ENCODE measurements at places on chromosomes 4 and X.

GRCh38 chr4:13918110-13918509 is 290.6 kb upstream of the BOD1L1 start:
- DNase-seq, result no peak

GRCh38 chr4:137655302-137655701 is 123.0 kb upstream of the PCDH18 start:
- DNase-seq, result no peak

DNA sequence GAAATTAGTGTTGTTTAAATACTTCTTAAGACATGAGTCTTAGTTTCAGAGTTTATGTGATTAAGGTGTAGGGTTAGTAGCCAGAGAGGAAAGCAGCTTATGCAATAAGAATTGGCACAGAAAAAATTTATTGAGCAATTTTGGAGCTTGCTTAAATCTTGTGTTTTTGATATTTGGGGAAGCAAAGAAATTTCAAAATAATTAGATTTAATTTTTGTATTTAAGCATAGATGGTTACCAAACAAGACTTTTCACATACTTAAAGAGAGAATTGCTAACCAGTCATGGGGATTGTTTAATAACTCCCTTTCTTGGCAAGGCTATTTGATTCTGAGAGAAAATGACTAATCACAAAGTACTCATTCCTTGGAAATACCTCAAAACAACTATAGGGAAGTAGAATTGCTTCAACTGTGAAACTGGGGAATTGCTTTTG is 202.0 kb upstream of the GRID2 start:
- DNase-seq, result no peak

DNA sequence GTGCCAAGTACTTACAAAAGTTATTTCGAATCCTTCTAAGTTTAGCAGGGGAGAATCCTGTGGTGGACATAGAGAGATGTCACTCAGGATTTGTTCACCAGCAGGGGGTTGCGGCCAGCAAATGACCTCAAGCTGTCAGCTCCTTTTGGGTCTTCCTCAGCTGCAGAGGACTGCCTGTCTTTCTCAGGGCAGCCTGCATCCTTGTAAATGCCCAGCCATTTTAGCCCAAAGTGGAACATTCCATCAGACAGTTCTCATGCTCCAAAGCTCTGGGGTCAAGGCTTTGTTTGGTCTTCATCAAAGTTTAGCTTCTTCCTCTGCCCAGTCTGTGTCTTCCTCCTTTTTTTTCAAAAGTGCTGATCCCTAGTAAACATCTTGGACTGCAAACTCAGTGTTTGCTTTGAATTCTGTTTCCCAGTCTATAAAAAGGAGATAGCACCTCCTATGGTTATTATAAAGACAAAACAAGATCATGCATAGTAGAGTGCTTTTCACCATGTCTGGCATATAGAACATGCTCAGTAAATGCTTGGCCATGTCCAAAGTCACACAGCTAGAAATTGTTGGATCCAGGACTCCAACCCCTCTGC is 156.4 kb upstream of the GATB start:
- DNase-seq, result no peak

GRCh38 chrX:13868591-13868990 is 51.7 kb upstream of the GPM6B start:
- no peak for DNase-seq

DNA sequence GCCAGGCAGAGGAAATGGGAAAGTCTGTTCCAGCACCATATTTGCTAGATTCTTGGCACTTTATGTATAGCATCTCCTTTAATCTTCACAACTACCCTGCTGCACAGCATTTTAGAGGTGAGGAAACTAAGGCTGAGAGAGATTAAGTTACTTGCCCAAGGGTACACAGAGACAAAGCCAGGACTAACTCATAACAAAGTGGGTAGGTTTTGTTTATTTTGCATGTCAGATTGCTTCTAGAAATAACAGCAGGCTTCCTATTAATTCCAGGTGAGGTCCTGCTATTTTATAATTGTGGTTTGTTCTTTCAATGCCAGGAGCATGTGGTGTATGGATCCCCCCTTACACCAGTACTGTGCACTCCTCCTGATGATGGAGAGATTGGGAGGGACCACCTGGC is 15.0 kb downstream of the TCEANC start:
- no peak for DNase-seq

- no peak for DNase-seq
Measured at GRCh38 chr4:100168521-100168920, 21.7 kb downstream of the DDIT4L start.

DNA sequence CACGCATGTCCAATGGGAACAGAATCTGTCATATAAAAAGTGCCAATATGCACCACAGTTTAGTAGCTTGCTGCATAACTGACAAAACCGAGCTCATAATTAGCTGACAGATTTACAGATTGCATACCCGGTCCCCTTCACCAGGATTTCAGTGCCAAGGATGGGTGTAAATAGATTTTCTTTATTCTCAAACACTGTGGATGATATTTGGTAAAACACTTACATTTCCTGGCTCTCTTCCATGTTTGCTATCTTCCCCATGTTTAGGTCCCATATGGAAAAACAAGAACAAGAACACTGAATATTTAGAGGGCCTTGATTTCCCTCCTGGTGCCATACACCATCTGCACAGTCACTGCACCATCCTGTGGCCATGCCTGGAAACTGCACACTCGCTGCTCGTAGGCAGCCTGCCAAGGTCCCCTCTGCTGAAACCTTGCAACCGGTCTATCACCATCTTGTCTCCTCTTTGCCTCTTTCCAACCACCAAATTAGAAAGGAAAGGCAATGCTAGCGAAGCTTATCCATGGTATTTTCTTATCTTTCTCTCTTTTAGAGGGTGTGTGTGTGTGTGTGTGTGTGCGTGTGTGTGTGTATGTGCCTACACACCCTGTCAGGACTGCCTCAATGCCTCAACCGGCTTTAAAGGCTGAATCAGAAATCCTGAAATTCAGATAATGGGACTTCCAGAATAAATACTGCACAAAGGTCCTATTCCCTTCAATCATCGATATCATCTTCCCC is 124.2 kb upstream of the MBNL3 start:
- DNase-seq, result no peak

GRCh38 chr4:60201052-60201673 is 999.0 kb upstream of the ADGRL3 start:
- DNase-seq, result no peak

GRCh38 chr4:89797117-89797516 is 39.8 kb downstream of the SNCA start:
- DNase-seq, result no peak

DNA sequence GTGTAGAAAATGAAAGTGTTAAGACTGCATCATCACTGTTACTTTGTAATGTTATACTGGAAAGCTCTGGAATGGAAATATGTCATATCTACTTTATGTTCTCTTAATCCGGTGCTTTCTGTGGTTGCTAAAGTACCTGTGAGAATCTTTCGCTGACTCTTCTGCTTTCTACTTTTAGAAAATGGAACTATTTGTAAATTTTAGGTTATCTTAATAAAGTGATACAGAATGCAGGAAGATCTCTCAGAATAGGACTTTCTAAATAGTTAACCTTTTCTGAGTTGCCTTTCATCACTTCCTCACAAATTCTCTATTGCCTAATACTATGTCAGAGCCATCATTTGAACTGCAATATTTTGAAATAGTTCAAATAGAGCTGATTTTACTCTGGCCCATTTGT is 69.3 kb downstream of the BMP2K start:
- no peak for DNase-seq

GRCh38 chrX:97238632-97239031 is 354.9 kb downstream of the RPA4 start:
- no peak for DNase-seq

DNA sequence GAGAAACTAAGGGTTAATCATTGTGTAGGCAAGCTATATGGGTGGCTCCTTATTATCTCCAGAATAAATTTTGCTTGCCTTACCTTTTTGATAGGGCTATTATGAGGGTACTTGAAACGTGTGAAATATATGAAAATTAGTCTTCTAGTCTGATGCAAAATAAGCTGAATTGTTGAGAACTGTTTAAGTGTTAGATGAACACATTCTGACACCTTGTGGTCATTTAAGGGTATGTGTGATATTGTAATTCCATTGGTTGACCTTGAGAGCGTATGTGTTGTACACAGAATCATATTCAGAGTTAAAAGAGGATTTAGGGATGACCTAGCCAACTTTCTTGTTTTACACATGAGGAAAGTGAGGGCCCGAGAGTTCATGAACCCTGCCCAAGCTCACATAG is 44.6 kb upstream of the LINC00632 start:
- no peak for DNase-seq

DNA sequence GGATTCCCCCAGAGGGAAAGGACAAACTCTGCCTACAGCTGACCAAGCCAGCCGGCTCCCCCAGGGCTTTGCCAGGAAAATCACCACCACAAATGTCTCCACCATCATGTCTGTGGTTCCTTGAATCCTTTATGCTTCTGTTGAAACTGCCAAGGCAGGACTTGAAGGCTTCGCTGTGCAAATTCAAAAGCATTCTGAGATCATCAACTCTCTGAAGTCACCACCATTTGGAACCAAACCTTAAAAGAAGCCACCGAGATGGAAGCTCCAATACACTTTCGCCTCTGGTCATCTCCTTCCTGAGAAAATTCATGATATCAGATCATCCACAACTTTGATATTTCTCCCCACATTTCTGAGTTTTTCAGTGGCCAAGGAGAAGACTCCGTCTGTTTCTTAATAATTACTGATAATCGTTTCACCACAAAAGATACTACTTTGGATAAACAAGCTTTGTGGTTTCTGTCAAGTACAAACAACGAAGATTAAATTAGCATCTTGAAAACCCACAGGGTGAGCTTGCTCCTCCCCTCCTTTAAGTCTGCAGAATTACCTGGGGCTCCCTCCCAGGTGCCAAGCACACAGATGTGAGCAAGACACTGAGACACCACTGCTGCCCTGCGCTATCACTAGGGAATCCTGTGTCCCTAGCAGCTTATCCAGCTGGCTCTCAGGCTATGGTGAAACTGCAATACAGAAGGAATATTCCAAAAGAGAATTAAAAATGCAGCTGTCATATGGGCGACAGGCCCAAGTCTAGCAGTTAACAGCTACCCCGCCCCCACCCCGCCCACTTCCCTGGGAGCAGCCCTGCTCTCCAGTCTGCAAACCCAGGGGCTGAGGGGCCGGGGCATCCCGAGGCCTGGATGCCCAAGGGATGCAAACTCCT is 125.0 kb upstream of the TBL1X start:
- DNase-seq, result no peak

- DNase-seq, result no peak
Measured at GRCh38 chr4:88674565-88674964, 23.1 kb downstream of the NAP1L5 start.

GRCh38 chr4:89753601-89754066 is 83.3 kb downstream of the SNCA start:
- DNase-seq, result no peak

DNA sequence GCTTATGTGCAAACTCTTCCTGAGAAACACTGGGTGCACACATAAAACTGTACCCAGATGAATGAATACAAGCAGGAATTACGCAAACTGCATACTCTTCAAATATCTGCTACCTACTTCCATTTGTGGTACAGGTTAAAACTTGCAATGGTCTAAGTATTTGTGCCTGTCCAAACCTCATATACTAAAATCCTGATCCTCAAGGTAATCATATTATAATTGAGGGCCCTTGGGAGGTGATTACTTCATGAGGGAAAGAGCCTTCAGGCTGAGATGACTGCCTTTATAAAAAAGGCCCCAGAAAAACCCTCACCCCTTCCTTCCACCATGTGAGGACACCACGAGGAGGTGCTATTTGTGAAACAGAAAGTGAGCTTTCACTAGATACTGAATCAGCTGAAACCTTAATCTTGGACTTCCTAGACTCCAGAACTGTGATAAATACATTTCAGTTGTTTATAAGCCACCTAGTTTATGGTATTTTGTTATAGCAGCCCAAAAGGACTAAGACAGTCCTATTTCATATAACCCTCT is 1977.2 kb downstream of the PCDH7 start:
- no peak for DNase-seq

- DNase-seq, result no peak
Measured at GRCh38 chr4:64248186-64248585, 161.1 kb downstream of the TECRL start.

DNA sequence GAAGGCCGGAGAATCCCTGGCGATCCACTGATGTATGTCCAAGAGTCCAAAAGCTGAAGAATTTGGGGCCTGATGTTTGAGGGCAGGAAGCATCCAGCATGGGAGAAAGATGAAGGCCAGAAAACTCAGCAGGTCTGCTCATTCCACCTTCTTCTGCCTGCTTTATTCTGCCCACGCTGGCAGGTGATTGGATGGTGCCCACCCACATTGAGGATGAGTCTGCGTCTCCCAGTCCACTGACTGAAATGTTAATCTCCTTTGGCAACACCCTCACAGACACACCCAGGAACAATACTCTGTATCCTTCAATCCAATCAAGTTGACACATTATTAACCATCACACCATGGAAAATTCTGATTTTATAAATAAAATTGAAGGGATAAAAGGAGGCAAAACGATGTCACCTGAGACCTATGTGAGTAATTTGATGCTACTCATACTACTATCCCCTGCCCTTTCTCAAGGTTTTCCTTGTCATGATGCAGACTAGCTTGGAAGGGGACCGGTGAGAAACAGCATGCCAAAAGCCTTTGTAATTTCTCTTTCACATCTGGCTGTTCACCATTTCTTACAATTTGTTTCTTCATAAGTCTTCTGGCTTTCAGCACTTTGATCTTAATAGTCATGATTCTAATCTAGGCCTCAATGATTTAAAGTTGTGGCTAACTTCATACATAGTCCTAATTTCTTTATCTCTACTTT is 9.7 kb upstream of the PYURF start:
- DNase-seq, result no peak

DNA sequence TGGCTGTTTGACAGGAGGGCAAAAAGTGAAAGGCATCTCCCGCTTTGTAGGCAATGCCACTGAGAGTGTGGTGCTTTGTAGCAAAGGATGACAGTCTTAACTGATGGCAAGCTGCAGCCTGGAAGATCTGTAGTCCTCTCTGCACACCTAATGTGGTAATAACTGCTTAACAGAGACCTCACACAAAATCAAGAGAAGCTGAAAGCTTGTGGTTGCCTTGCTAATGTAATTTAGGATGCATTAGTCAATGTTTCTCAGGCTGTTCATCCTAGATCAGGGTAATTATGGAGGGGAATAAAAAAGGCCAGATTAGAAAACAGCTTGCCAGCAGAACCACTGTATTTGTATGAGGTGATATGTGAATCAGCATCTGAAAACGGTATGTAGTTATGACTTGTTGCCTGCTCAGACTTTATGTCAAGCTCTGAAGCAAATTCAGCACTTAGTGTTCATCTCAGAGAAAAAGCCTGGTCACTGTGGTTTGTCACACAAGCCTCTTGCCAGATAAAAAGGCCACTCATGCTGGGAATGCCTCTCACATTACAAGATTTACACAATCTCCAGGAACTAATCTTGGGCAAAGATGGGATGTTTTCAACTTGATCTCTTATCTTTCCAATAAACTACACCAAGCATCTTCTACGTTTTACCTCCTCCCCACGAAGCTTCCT is 130.8 kb downstream of the ENOX2 start:
- no peak for DNase-seq

DNA sequence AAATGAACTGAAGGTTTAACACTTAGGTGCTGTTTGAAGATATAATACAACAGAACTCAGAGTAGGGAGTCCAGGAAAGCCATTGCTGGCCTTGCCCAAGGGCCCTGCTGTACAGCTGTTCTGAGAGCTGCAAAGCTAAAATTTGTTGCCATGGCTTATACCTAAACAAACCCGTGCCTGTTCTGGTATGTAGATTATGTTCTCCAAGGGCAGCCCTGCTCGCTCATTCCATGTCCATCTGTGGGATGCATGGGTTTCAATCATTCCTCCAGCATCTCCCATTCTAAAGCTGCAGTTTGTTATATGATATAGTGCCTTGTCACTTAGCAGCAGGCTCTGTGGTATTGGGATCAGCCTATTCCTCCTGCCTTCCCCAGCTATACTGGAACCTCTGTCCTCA is 80.8 kb upstream of the BMPR1B start:
- DNase-seq, result no peak

GRCh38 chr4:42641161-42641560 is 15.7 kb downstream of the ATP8A1 start:
- DNase-seq, result no peak

Data from stimulated activated CD8-positive, alpha-beta memory T cell treated with anti-CD3 and anti-CD28 coated beads, Interleukin-7, amount 100 ng/mL, for 1 hour (primary cell).